Stimulated activated CD4-positive, alpha-beta T cell treated with anti-CD3 and anti-CD28 coated beads, Interleukin-12 subunit alpha, Interleukin-12 subunit beta, amount 100 ng/mL, for 4 hours (primary cell): ENCODE measurements at places on chromosomes 12 and 14.

DNA sequence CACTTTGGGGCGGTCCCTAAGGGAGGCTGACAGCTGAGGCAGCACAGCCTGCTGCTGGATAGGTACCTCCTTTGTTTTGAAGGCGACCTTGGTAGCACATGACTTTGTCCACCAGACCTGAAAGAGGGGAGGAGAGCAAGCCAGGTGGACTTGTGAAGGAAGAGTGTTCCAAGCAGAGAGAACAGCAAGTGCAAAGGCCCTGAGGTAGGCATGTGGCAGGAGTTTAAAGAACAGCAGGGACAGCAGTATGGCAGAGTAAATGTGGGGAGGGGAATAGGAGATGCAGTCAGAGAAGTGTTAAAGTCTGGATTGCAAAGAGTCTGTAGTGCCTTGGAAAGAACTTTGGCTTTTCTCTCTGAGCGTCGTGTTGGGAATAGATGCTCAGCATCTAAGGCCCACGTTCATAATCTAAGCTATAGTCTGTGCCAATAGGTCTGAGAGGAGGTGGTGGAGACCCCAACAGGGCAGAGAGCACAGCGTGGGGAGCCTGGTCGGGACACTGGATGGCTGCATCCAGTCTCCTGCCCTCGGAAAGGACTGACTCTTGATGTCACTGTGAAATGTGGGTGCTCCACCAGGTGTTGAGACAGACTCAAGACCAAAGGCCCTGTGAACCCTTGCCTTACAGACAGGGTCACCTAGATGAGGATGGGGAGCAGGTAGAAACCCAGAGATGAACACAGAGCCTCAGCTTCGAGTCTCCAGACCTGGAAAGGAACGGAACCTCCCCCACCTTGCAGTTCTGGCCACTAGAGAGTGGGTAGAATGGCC lies 242.1 kb upstream of the PWP1 start:
- no peak for DNase-seq

DNA sequence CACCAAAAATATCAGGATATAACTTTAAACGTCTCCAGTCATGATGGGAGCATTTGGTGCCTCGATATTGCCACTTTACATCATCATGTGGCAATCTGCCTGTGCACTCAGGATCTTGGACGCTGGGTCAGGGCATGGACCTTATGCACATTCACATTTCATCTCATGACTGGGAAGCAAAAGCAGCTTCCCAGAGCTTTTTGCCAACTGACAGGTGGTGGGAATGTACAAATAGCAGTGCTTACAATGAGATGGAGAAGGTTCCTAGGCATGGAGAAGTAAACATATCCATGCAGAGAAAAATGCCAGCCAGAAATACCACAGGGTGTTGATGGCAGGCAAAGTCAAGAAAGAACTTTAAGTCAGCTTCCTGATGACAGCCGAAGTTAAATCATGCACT lies 30.3 kb downstream of the EFCAB11 start:
- no peak for DNase-seq

DNA sequence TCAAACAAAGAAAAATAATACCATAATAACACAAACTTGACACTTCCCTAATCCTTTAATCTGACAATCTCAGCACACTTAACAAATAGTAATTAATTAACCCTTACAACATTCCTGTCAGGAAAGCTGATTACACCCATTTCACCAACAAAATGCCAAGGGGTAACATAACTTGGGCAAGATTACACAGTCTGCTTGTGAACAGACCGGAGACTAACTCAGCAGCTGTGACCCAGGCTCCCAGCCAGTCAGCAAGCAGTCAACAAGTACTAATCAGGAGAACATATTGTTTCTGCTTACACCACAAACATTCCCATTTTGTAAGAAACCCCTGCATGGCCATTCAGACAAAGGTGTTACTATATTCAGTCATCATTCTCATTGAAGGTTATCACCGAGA lies 592.5 kb upstream of the FLRT2 start:
- DNase-seq, result no peak

DNA sequence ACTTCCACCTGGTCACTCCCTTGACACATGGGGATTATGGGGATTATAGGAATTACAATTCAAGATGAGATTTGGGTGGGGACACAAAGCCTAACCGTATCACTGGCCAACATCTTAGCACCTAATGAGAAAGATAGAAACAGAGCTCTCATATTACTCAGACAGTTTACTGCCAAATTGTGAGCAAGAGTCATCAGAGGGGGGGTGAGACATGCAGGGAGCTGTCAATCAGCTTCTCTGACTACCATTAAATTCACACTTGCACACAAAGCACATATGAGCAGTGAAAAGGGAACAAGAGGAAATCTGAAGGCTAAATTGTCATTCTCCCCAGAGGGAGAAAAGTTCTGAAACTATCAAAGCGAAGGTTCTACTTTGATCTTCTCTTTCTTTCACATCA lies 78.1 kb upstream of the GRIN2B start:
- DNase-seq, result no peak

DNA sequence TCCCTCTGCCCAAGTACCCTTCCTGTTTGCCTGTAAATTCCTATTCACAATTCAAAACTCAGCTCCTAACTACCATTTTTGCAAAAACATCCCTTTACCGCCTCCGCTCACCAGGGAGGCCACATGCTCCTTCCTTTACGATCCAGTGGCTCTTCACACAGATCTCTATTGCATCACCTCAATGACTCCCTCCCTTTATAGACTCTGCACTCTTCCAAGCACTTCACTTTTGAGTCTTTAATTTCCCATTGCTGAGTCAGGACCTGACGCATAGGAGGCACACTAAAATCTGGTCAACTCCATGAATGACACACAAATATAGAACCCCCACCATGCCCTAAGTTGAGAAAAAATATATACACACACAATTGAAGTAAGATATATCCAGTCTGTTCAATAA lies 45.9 kb downstream of the PPP1R13B start:
- no peak for DNase-seq

GRCh38 chr14:92448786-92449185 lies 64.8 kb upstream of the RIN3 start:
- DNase-seq, result no peak

GRCh38 chr12:1662761-1663439 lies 28.0 kb upstream of the ADIPOR2 start:
- DNase-seq, result peak; percentile 13

GRCh38 chr12:13362260-13362841 lies 165.8 kb downstream of the EMP1 start:
- DNase-seq, result peak; percentile 38

GRCh38 chr12:6046511-6047180 lies 77.8 kb downstream of the VWF start:
- DNase-seq, result no peak

- DNase-seq, result no peak
Measured at GRCh38 chr12:91601054-91601453, 418.4 kb upstream of the DCN start.

DNA sequence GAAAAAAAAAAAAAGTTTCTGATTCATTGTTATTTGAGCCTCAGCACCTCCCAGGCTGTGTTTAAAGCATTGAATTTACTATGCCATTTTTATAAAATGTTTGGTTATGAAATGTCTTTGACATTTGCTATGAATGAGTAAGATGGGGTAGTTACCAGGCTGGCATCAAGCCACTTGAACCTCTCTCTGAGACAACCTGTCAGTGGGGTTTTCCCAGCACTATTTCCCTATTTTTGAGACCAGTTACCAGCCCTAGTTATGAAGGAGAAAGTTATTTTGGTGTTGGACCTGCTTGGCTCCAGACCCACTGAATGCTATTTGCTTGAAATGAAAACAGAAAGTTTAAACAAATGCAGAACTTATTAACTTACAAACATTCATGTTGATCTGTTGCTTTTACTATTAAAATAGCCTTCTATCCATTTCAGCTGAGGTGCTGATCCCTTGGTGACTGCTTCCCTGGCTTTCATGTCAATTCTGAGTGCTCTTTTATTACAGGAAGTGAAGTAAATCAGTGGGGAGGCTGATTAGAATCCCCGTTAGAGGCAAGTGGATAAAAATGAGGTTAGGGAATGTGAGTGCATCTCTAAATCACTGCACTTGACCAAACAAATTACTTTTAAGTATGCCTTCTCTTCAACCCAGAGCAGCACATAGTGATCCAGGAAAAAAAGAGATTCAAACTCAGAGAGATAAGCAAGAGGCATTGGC lies 37.8 kb downstream of the LLPH start:
- no peak for DNase-seq

- no peak for DNase-seq
Measured at GRCh38 chr12:87406926-87407325, 622.3 kb downstream of the C12orf50 start.

GRCh38 chr12:122021193-122021821 lies 377 bp upstream of the BCL7A start:
- DNase-seq, result no peak

DNA sequence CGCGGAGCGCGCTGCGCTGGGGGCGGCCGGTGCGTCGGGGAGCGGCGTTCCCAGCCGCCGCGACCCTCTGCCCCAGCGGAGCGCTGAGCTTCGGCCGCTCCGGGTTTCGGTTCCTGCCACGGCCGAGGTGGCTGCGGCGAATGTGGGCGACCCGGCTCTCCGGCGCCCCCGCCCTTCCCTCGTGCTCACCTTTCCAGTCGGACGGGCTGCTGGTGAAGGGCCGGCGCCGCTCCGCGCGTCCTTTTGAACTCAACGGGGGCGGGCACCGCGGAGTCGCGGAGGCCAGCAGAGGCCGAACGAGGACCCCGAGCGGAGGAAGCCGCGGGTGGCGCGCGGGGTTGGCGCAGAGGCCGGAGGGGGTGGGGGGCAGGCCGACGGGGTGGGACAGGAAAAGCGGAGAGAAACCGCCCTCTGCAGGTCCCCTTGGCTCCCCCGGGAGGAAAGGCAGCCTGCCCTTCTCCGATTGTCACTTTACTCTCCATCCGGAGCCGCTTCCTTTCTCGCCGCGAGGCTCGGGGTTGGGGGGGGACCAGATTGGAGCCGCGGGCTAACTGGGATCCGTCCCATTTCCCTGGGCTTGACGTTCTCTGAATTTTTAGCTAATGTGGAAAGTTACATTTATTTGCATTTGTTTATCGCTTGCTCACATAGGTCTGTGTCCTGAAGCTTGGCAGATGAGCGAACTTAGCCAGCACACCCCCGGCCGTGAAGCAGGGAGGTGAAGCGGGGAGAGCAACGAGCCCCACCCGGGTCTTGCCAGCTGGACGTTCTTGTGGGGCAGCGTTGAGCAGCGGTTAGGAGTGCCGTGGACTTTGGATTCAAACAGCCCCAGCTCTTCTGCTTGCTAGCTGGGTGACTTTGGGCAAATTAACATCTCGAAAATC lies at the start of gene SMAGP:
SMAGP (minus strand) TSS at position 349 of the 884 bp plus-strand sequence. CDS start 1,137 bp downstream, outside the sequence.
- DNase-seq, result peak; percentile 31

GRCh38 chr12:26721800-26722199 lies 111.2 kb downstream of the ITPR2 start:
- no peak for DNase-seq

GRCh38 chr12:120103371-120103770 lies 13.2 kb downstream of the RAB35 start:
- no peak for DNase-seq

DNA sequence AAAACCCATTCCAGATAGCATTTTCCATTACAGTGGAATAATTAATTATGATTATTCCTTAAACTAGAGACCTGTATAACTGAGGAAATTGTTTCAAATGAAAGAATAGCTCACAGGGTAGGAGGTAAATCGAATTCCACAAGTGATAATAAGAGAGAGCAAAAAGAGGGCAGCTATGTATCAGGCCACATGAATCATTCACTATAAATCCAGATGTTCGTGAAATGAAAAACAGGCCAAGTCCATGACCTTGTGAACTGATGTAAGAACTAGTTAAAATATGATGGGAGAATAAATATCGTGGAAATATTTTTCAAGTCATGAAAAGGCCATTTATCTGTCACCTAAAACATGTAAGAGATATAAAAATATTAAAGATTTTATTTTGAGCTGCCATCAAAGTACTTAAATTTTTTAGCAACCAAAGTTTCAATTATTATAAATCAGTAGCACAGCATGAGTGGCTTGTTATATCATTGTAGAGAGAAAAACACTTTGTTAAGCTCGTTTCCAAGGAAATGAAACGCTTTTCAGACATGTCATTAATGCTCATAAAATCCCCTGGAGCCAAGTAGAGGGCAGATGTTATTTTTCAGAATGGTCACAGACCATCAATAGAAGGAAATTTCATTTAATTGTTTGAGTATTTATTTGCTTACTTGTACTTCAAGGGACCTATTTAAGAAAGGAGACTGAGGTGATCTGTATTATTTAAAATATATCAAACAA lies 120.6 kb upstream of the CDKN3 start:
- no peak for DNase-seq

DNA sequence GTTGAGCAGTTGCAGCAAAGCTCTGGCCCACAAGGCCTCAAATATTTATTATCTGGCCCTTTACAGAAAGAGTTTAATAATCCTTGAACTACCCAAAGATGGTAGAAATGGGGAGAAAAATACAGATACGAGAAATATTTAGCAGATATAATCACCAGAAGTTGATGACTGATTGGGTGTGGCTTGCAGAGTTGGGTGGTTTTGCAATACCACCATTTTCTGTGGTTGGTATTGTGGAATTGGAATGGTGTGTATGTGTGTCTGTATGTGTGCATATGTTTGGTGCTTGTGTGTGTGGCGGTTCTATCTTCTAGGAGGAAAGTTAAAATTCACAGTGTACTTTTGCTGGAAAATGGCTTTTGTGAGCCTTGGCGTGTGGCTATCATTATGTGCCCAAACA lies 85.4 kb upstream of the MANSC4 start:
- DNase-seq, result no peak

DNA sequence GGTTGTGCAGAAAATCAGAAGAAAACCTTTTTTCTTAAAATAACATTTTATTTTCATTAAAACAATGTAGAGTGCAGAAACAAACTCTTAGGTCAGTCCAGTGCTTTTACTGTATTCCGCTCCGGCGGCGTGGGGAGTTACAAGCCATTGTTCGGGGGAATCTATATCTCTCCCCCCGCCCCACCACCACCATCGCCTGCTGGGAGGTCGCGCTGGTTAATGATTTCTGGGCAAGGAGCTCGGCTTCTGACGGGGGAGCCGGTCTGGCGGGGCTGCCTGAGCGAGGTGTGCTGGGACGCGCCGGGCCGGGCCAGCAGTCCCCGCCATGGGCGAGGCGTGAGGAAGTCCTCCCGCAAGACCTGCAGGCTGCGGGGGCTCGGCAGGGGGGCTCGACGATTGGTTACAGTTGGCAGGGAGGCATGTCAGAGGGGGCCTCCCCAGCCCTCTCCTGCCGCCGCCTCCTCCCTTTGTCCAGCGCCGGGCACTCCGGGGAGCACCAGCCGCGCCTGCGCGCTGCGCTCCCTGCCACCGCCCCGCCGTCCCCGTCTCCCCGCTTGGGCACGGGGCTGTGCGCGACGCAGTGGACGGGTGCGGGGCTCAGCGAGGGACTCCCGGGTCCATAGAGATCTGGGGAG lies 1.0 kb upstream of the DUSP6 start:
- peak; percentile 51 for DNase-seq

GRCh38 chr12:123471374-123472068 lies 13.6 kb downstream of the SNRNP35 start:
- DNase-seq, result no peak

DNA sequence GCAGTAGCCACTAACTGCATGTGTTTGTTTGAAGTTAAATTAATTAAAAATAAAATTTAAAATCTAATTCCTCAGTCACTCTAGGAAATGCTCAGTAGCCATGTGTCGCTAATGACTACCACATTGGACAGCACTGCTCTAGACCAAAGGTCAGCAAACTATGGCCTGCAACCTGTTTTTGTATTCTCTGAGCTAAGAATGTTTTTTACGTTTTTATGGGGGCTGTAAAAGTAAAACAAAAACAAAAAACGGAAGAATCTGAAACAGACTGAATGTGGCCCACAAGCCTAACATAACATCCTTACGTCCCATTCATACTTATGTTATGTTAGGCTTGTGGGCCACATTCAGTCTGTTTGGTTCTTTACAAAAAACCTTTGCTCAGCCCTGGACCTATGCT lies 57.8 kb downstream of the LIN52 start:
- DNase-seq, result no peak
